ENCODE measurements at places on chromosomes 7 and 10.

DNA sequence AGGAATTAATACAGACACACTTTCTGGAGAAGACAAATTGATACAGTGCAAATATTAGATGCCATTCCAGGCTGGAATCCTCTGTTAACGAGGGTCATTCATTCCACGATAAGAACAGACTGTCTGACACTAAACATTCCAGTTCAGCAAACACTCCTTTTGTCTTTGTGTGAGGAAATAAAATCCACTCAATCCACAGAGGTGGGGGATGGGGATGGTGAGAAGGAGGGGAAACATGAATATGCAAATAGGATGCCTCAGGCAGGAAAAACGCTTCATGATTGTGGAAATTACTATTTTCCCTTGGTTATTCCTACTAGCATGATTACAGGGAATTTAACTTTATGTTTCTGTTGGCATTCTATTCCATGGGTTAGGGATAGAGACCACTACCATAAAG is 196.9 kb upstream of the CDCA7L start:
- no peak for DNase-seq

- no peak for DNase-seq
Observed at GRCh38 chr7:98760201-98760651, 109.6 kb downstream of the TMEM130 start.

- DNase-seq = no peak
Observed at GRCh38 chr7:356087-356486, 66.1 kb downstream of the FOXL3 start.

- peak; percentile 3 for DNase-seq
Observed at GRCh38 chr10:78578929-78579328, 489.8 kb upstream of the ZMIZ1 start.

DNA sequence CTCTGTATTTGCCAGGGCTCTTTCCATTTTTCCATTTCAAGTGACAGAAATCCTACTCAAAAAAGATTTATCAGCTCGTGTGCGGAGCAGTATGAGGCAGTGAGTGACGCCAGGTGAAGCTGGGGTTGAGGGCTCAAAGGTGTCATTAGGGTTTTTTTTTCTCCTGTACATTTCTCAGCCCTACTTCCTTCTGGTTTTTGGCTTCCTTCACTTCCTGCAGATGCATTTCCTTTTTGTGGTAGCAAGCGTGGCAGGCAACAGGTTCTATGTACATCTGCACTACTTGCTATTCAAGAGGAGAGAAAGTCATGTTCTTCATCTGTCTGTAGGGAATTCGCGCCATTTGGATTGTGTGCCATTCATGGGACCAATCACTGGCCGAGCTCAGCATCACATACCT is 52.8 kb upstream of the AOAH start:
- no peak for DNase-seq

DNA sequence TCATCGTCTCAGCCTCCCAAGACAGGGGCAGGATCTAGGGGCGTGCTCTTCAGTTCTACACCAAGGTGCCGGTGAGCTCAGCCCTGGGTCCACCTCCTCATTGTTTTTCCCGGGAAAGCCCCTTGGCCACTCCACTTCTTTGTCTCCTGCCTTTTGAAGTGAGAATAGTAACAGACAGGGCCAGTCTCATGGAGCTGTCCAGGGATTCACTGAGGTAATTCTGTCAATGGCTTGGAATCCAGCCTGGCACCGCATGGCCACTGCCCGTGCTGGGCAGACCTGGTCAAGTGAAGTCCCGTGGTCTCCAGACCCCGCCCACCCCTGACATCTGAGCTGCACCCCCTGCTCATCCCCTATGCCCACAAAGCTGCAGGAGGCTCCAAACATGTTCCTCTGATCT is 138.9 kb downstream of the TNS3 start:
- DNase-seq = no peak

DNA sequence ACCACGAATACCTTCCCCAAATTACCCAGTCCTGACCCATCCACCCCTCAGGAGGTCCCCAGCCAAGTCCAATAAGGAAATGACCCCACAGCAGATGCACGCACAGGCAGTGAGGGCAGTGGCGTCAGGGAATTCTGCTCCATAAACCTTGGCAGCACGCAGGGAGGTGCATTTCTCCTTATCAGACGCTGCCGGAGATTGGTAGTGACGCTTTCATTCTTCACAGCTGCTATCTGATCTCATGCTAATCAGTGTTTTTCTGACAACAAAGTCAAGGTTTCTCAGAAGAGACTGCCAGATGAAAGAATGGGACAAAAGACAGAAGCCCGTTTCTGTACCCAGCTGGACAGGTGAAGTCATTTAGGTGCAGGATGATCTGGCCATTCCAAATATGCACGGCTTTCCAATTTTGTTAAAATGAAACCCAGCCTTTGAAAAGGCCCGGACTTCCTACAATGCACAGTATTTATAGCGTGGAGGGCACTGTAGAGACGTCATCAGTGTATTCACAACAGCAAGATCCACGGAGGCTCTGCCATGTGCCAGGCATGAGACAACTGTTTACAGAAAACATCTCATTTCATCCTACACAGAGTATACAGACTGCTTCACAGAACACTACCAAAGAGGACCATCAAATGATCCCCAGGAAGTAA is 35.3 kb downstream of the DIP2C start:
- DNase-seq = peak; percentile 17

DNA sequence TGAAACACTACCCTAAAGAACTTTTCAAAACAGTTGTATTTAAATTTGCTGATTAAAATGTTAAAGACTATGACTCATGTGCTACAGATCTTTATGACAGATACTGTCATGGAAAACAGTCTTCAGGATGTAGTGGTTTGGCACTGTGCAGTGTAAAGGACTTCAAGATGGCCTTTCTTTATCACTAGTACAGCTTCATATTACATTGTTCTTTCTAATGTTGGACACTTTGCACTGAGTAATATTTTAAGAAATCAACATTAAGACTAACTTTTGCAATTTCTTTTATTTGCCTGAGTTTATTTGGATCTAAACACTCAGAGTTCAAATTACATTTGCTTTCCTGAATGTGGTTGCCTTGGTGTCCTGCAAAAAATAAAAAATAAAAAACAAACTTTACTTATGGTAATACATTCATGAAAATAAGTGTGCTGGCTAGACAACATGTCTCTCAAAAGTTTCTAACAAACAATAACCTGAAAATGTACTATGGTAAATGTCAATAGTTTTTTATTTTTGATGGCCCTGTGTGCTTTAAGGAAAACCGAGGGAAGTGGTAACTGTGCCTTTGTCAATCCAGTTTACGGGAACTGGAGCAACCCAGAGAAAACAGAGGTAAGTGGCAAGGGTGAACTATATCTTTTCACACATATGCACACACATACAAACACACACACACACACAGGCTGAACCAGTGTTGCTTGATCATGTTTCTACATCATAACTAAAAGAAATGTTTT is 85.9 kb upstream of the PLXDC2 start:
- peak; percentile 49 for DNase-seq

GRCh38 chr7:119681336-119681735 is 591.6 kb upstream of the KCND2 start:
- no peak for DNase-seq

DNA sequence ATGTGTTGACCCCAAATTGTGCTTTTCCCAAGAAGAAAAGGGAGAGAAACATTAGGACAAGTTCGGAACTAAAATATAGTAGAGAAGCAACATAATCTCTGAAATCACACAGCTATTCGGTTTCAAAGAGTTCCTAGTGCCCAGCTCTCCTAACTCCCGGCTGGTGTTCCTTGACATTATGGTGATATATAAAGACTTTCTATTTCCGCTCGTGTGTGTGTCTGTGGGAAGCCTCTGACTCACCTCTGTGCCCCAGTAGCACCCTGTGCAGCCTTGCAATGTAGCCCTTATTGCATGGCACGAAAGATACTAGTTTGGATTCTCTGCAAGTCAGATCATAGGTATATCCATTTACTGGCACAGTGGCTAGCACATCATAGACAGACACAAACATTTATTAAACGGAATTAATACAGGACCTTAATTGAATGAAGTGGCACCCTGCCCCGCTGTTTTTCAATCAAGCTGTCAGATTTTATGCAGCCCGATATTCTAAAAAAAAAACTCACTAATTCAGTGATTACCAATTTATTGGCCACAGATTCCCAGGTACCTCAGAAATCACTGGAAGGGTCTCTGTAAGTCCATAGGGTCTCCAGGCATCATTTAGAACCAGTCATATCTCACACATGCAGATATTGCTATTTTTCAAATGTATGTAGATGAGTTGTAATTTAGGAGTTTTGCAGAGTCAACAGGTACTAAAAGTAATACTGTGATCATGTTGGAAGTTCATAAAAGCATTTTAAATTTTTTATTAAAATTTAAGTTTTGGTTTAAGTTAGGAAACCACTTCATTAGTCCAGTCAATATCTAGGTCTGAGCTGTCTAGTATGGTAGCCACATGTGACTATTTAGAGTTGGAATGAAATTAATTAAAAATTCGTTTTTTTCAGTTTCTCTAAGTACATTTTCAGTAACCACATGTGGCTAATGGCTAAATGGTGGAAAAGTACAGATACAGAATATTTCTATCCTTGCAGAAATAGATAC is 43.3 kb downstream of the SFTPD start:
- DNase-seq = peak; percentile 12

- DNase-seq = no peak
Observed at GRCh38 chr7:26760501-26760900, 103.9 kb downstream of the SKAP2 start.
